ENCODE measurements at places on chromosomes 7 and 10.

DNA sequence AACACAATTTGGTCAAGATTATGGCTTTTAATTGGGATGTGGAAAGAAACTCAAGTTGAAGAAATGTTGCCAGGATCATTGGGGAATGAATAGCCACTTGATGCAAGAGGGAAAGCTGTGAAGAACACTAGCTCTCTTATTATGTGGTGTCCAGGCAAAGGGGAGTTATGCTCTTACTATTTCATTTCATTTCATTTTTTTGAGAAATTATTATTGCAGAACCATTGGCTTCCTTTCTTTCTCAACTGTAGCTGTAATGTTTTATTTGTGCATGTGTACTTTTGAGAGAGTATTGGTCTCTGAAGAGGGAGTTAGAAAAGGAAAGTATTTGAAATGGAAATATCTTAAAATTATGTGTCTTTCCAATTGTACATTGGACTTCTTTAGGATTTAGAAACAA, 312.6 kb upstream of the BMPER start:
- no peak for DNase-seq

DNA sequence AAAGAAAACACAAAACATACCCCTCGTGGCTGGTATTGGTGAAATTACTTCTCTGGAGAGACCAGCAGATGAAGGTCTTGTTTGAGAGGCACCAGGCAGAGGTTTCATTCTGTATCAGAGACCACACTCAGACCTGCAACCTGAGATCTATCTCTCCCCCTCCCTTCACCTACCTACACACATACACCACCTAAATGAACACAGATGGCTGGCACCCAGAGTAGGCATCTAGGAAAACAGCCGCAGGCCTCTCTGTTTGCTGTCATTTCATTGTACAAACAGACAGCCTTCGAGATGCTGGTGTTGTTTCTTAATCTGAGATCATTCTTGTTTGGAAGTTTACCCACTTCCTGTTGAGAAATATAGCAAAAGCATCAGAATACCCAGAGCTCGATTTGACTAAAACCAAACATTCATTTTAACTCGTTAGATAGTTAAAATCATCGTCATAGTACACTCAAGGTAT, 173.9 kb upstream of the SLC25A13 start:
- DNase-seq: no peak

- DNase-seq: no peak
These were observed 64.8 kb upstream of the NUPR2 start for GRCh38 chr7:56181010-56181409.

- DNase-seq: no peak
These were observed 1080.4 kb upstream of the C7orf33 start for GRCh38 chr7:147510201-147510542.

Data from anterior cingulate cortex (tissue), 58 donors.